ENCODE measurements at places on chromosomes 7 and 10.

DNA sequence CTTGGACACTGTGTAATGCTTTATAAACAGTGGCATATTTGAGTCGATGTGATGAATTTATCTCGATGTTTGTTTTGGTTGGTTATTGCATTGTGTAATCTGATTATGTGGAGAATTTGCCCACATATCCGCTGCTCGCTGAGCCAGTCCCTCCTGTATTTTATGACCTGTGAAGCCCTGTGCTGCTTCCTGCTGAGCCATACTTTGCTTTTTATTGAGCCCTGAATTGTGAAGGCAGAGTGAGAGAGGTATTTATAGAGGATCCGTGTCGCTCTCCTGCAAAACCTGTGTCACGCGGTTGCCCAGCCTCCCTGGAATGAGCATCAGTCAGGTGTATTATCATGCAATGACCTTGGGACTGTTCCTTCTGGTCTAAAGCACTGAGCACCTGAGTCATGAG is 253.7 kb downstream of the ARHGAP21 start:
- no peaks in the 10 kb centered on the region for H3K36me3 ChIP-seq
- H3K4me3 ChIP-seq = no peak overlapping the region
- no peak overlapping the region for H3K27ac ChIP-seq
- no peak for DNase-seq

- H3K36me3 ChIP-seq = no peaks in the 10 kb centered on the region
- no peak for DNase-seq
- H3K4me3 ChIP-seq = no peak overlapping the region
Observed at GRCh38 chr10:100791369-100792058, 46.1 kb downstream of the PAX2 start.

DNA sequence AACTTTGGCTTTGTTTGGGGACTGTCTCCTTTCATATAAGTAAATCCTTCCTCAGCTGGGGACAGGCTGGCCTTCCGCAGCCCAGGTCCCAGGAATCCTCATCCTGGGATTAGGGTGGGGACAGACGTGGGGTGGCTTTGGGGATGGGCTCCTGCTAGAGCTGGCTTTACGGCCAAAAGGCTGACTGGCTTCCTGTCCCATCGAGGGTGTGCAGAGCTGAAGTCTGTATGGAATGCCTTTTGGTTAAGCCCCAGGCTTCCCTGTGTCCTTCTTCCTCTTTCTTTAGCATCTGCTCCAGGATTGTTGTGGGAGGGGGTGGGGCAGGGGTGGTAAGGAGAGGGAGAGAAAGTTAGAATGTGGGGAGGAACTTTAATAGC is 59.4 kb upstream of the AQP1 start:
- H3K36me3 ChIP-seq = peaks cover 11% of the 10 kb centered on the region
- peaks cover 10% of the 10 kb centered on the region for H3K4me1 ChIP-seq
- H3K27me3 ChIP-seq = no peaks in the 10 kb centered on the region
- no peak overlapping the region for H3K27ac ChIP-seq

- H3K4me3 ChIP-seq = no peak overlapping the region
- H3K36me3 ChIP-seq = no peaks in the 10 kb centered on the region
- no peak for DNase-seq
- no peak overlapping the region for H3K27ac ChIP-seq
- H3K4me1 ChIP-seq = peaks cover 8% of the 10 kb centered on the region
- no peaks in the 10 kb centered on the region for H3K27me3 ChIP-seq
Observed at GRCh38 chr7:93894966-93895640, 4.5 kb upstream of the TFPI2 start.

- DNase-seq = no peak
- H3K27ac ChIP-seq = no peak overlapping the region
- no peak overlapping the region for H3K4me3 ChIP-seq
- no peaks in the 10 kb centered on the region for H3K36me3 ChIP-seq
- H3K4me1 ChIP-seq = no peaks in the 10 kb centered on the region
- no peaks in the 10 kb centered on the region for H3K27me3 ChIP-seq
Observed at GRCh38 chr10:48573045-48573444, 31.8 kb downstream of the ARHGAP22 start.

- DNase-seq = no peak
- H3K27me3 ChIP-seq = no peaks in the 10 kb centered on the region
- H3K36me3 ChIP-seq = no peaks in the 10 kb centered on the region
- H3K4me3 ChIP-seq = no peak overlapping the region
- H3K27ac ChIP-seq = peak overlapping the region; percentile 74
Observed at GRCh38 chr10:30215141-30215540, 133.9 kb downstream of the MTPAP start.

GRCh38 chr10:117656385-117657367 is 114.1 kb downstream of the EMX2 start:
- H3K4me1 ChIP-seq = no peaks in the 10 kb centered on the region
- no peak overlapping the region for H3K27ac ChIP-seq
- H3K36me3 ChIP-seq = no peaks in the 10 kb centered on the region
- no peak for DNase-seq
